ENCODE measurements at places on chromosomes 16 and 17. TPM values are rescaled to one million over a fixed set of nuclear protein-coding genes. Genes with fewer than 3 reads are reported as not detected.
A peak's percentile ranks its signal among the peaks of the same experiment; 100 is the strongest.

Gene ZNF821
- total RNA-seq = 5.6 TPM

DNA sequence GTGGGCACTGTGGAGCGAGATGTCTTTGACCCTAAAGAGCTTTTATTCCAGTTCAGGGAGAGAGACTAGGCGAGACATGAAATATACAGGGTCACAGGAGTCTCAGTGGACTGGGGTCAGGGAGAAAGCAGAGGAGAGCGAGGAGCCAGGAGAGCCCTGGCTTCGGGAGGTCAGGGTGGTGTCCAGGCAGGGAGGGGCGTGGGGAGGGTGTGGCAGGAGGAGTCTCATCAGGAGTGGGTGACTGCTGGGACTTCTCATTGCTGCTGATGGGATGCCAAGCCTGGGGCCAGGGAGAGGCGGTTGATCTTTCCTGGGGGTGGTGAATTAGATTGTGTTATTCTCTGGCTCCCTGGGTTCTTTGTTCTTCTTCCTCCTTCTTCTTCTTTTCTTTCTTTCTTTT is 22.4 kb upstream of the USP7 start:
- H3K4me3 ChIP-seq = no peak overlapping the region
- H3K4me1 ChIP-seq = no peaks in the 10 kb centered on the region
- no peaks in the 10 kb centered on the region for H3K36me3 ChIP-seq

GRCh38 chr17:34377078-34377823 is 14.2 kb upstream of the CCL1 start:
- H3K4me3 ChIP-seq = no peak overlapping the region
- peaks cover 16% of the 10 kb centered on the region for H3K4me1 ChIP-seq
- H3K36me3 ChIP-seq = no peaks in the 10 kb centered on the region

DNA sequence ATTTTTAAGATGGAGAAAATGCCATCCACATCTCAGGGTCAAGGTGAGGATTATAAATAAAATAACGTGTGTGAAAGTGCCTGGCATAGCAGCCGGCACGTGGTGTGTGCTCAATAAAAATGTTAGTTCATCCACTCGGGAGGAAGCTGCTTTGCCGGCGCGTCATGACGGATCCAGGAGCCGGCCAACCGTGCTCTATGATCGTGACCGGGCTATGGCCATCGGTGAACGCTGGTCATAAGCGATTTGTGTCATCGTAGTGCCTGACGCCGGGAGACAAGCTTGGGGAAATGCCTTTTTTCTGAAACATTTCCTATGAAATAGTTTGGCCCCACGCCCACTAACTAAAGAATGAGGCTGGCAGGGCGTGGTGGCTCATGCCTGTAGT is 74.0 kb downstream of the CMC2 start:
- peaks cover 8% of the 10 kb centered on the region for H3K4me1 ChIP-seq
- H3K4me3 ChIP-seq = peak overlapping the region; percentile 50
- no peaks in the 10 kb centered on the region for H3K36me3 ChIP-seq
- peak overlapping the region; percentile 85 for H3K27ac ChIP-seq

DNA sequence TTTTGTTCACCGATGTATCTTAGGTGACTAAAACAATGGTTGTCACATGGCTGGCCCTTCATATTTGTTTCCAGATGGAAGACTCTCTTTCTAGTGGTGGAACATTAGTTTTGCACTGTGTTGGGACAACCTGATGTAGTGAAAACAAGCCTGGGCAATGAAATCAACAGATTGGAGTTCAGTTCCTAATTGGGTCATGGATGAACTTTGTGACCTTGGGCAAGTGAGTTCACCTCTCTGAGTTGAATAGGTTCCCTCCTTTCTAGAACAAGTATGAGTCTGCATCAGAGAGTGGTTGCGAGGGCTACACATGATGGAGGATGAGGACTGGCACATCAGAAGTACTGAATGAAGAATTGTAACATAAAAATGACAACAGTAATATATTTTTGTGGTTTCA is 2.1 kb upstream of the NKD1 start:
- no peak overlapping the region for H3K27ac ChIP-seq
- H3K4me3 ChIP-seq = no peak overlapping the region
- no peaks in the 10 kb centered on the region for H3K4me1 ChIP-seq
- H3K27me3 ChIP-seq = no peaks in the 10 kb centered on the region
- no peak for DNase-seq

All from upper lobe of right lung (tissue), 1 donor.